ENCODE measurements at places on chromosomes 16 and 17.

- DNase-seq, result no peak
Observed at GRCh38 chr17:72136692-72137091, 15.9 kb downstream of the SOX9 start.

GRCh38 chr16:53925107-53925410 is 221.1 kb downstream of the FTO start:
- no peak for DNase-seq

- DNase-seq, result no peak
Observed at GRCh38 chr17:48770954-48771353, 42.4 kb upstream of the HOXB13 start.

DNA sequence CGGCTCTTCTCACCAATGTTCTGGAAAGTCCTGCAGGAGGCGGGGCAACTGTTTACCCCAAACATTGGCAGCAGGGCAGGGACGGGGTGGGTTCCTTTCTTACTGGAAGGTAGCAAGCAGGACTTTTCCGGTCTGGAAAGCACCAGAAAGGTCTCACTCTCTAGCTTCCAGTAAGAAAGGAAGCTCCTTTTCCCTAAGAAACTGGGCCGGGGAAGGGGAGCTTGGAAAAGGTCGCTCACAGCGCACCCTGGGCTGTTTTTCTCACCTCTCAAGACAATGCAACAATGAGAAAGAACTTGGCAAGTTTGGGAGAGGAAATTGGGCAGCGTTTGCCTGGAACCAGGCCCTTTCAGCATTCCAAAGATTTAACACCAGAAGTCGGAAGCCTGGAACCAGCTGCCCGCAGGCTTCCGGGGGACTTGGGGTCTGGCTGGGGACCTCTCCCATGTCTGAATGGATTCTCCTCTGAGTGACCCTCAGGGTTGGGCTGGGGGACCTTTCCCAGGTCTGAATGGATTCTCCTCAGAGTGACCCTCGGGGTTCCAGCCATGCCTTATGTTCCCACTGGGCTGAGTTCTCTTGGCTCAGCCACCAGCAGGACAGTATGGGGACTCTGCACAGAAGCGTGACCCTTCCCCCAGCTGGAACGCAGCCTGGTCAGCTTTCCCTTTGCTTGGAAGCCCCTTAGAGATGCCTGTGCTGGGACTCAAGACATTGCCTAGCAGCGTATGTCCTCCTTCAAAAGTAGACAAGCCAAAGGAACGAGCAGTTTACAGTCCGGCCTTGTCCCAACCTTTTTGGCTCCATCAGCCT is 166.5 kb upstream of the PLCG2 start:
- DNase-seq, result no peak

- DNase-seq, result no peak
Observed at GRCh38 chr17:45387739-45388138, 44.9 kb downstream of the ARHGAP27 start.

GRCh38 chr16:23223368-23223767 is 40.8 kb downstream of the SCNN1G start:
- peak; percentile 23 for DNase-seq

GRCh38 chr17:77425791-77426641 is 285.2 kb downstream of the SEC14L1 start:
- no peak for DNase-seq

GRCh38 chr17:50721194-50722010 is 2.0 kb downstream of the LUC7L3 start:
- no peak for DNase-seq

GRCh38 chr17:4969047-4969550 is 1.5 kb upstream of the SPAG7 start:
- DNase-seq, result peak; percentile 42

- no peak for DNase-seq
Observed at GRCh38 chr16:4923853-4924252, 13.1 kb downstream of the PPL start.

DNA sequence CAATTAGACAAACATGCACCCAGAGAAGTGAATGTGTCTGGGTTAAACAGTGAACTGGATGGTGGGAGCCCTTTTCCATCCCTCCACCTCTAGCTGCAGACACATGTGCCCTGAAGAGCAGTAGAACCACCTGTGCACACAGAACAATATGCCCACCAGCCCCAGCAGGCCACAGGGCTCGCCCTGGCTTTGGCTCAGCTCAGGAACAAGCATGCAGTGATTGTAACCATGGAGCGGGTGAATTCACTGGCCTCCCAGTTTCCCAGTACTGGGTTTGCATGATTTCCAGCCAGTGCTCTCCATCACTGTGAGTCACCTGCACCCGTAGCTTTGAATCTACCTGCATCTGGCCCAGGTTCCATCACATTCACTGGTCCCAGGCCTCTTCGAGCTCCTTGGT is 5.2 kb downstream of the GPR179 start:
- DNase-seq, result no peak

DNA sequence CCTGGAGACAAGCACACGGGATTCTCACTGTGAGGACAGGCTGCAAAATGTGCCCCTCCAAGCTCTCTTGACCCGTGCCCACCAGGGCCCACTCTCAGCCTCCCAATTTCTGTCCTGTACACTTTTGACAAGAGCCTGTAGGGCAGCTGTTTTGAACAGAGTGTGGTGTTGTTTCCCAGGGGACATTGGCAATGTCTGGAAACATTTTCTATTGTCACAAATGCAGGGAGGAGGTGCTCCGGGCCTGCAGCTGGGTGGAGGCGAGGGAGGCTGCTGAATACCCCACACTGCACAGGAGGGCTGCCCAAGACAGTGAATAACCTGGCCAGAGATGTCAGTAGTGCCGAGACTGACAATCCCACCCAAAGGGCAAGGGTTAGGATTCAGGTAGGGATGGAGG is 10.5 kb downstream of the CEP295NL start:
- no peak for DNase-seq

GRCh38 chr16:12891836-12892235 is 9.6 kb upstream of the SHISA9 start:
- DNase-seq, result no peak

GRCh38 chr17:41329279-41329948 is 13.9 kb upstream of the KRTAP17-1 start:
- DNase-seq, result peak; percentile 75
